Activated T-cell treated with anti-CD3 and anti-CD28 coated beads for 48 hours (primary cell): ENCODE measurements at places on chromosomes 7 and 10.

GRCh38 chr10:49175587-49176309 lies 12.4 kb downstream of the TMEM273 start:
- no peak for DNase-seq

DNA sequence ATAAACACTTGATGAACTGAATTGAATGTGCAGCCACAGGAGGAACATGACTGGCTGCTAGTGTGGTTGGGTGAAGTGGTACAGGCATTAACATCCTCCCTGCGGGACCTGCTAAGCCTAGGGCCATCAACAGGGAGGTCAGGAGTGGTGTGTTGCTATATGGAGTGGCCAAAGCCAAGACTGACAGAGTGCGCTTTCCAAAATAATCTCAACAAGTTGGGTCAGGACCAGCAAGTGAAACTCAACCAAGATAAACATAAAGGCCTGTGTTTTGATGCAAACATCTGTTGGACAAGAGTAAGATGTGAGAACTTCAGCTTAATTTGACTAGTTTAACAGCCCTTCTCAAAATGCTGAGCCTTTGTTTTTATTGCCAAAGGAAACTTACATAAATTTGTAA lies 97.7 kb downstream of the WDFY4 start:
- no peak for DNase-seq

GRCh38 chr7:117937049-117937752 lies 64.0 kb upstream of the CTTNBP2 start:
- no peak for DNase-seq

DNA sequence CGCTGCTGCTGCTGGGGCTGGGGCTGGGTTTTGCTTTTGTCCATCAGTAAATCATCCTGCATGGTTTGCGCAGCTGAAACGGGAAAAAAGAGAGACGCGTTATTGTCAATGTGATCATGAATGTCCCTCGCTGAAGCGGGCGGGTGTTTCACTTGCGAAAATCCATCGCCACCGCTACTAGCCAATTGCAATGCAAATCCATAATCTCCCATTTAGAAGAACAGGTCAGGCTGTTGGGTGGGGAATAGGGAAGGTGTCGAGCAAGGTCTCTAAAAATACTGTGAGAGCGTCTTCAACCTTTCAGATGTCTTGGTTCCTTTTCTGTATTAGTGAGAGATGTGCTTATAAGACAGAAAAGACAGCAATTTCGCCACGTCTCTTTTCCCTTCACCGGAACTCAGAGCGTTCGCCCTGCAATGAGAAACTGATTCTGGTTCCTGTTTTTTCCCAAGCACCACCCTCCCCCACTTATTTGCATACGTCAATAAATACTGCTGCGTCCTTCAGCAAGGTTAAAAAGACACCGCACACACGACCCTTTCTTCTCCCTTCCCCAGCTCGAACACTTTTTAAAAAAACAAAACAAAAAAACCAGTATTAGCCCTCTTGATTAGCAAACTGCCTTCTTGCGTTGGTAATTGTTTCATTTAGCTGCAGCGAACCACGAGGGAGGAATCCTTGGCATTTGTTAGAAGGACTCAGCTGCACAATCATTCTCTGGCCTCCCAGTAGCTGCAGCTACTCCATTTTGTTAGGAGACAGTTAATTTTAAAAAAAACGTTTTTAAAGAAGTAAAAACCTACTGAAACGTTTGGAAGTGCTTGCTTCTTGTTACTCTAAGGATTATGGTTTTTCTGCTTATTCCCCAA lies 50.4 kb downstream of the CPEB3 start:
- DNase-seq = no peak

- DNase-seq = no peak
Observed at GRCh38 chr7:29138588-29138987, 7.7 kb downstream of the CPVL start.
